ENCODE measurements at places on chromosomes 2 and 18.

- DNase-seq = no peak
Observed at GRCh38 chr2:241888641-241889040, 19.1 kb downstream of the RTP5 start.

GRCh38 chr18:58069099-58069498, 25.1 kb downstream of the NEDD4L start:
- no peak for DNase-seq

- DNase-seq = no peak
Observed at GRCh38 chr18:6509832-6510231, 95.1 kb upstream of the L3MBTL4 start.

DNA sequence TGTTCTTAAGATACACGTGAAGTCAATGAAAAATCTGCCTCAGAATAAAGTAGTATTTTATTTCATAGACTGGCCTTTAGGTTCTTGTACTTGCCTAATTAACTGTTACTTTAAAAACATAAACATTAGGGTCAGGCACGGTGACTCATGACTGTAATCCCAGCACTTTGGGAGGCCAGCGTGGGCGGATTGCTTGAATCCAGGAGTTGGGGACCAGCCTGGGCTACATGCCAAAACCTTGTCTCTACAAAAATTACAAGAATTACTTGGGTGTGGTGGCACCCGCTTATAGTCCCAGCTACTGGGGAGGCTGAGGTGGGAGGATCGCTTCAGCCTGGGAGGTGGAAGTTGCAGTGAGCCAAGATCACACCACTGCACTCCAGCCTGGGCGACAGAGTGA, 16.0 kb upstream of the SNORC start:
- DNase-seq = no peak
